ENCODE measurements at places on chromosomes 2 and 18. TPM values are rescaled to one million over a fixed set of nuclear protein-coding genes. Genes with fewer than 3 reads are reported as not detected.

- DNase-seq, result no peak
Measured at GRCh38 chr2:119837759-119838158, 78.0 kb downstream of the PTPN4 start.

DNA sequence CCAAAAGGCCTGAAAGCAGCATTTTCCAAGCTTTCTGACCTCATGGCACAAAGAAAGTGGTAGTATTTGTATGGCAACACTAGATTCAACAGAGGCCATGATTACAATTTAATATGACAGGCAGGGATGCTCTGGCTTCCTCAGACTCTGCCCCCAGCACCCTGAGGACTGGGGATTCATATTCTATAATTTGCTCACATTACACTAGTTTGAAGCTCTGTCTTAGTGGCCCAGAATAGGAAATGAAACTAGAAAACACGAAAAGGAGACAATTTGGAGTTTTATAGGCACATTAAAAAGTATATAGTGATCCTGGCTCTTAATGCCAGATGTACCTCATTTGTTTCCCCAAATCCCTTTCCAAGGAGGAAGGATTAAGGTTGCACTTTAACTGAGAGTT lies 173.0 kb upstream of the STK17B start:
- DNase-seq, result no peak

Gene LINC00305
- not detected for total RNA-seq

- peak; percentile 96 for DNase-seq
Measured at GRCh38 chr2:108637304-108637669, 82.0 kb upstream of the RANBP2 start.

Gene AKAIN1
- not detected for total RNA-seq

Gene CFAP65
- total RNA-seq, result not detected

DNA sequence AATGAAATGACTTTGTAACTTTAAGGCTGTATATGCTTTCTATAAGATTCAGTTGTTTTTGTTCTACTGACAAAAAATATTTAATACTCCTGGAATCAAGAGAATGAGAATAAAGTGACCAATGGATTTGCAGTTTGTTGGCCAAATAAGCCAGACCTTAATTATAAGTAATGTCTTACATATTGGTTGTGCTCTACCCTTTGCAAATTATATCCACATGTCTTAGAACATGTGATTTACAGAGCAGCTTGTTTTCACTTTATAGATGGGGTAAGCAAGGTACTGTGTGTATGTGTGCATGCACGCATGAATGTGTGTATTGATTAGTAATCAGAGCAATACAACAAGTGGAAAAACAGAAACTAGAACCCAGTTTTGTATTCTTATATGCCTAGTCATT lies 59.1 kb downstream of the RMDN2 start:
- DNase-seq, result peak; percentile 4

- no peak for DNase-seq
Measured at GRCh38 chr18:57389271-57389670, 36.9 kb downstream of the ST8SIA3 start.

DNA sequence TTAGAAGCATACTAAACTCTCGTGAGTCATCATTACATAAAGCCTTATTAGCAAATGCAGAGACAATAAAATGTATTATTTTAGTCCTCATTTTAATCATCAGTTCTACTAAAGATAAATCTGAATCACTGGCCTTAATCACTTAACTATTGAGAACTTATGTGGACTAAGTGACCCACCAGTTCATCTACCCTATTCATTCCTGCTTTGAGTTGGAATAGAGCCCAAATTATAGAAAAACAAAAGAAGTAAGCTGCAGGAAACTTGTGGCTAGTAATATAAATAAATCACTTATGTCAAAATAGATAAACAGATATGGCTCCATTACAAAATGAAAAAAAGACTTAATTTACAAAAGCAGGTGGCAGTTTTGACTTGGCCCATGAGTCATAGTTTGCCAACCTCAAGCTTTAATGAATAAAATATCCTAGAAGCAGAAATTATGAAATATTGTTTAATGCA lies 851.8 kb upstream of the CRIM1 start:
- DNase-seq, result no peak

Gene IL36B
- total RNA-seq, result not detected

Gene GCG
- not detected for total RNA-seq

GRCh38 chr2:121330921-121331320 lies 45.9 kb upstream of the TFCP2L1 start:
- DNase-seq, result no peak

Gene FLACC1
- total RNA-seq, result 1.2 TPM

DNA sequence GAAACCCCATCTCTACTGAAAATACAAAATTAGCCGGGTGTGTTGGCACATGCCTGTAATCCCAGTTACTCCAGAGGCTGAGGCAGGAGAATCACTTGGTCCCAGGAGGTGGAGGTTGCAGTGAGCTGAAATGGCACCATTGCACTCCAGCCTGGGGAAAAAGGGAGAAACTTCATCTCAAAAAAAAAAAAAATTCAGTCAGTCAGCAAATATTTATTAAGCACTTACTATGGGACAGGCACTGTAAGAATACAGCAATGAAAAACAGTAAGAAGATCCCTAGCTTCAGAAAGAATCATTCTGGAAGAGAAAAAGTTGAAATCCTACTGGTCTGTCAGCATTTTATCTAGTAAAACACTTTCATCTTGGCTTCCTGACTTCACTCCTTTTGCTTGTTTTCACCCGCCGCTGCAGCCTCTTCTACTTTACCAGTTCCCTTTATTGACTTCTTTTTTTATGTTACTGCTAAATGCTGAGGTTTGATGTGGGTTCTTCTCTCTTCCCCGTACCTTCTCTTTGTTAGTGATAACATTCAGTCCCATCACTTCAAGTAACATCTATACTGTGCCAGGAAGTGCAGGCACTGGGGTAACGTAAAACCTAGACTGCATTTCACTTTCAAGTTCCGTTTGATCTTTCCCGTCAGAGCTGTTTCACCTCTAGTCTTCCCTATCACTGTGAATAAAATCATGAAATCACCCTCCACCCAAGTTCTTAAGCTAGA lies 10.8 kb upstream of the TAF4B start:
- no peak for DNase-seq

GRCh38 chr2:211376410-211376809 lies 820.0 kb downstream of the CPS1 start:
- no peak for DNase-seq

Measured in fibroblast of the aortic adventitia (primary cell).